ENCODE measurements at places on chromosomes 13 and 19. TPM values are rescaled to one million over a fixed set of nuclear protein-coding genes. Genes with fewer than 3 reads are reported as not detected.

Gene CLIP3
- 6.7 TPM for total RNA-seq

Gene NUP58
- total RNA-seq = 72.1 TPM

Gene TMIGD2
- not detected for total RNA-seq

Gene SLC10A2
- not detected for total RNA-seq

Data from M059J (cell line).